ENCODE measurements at places on chromosomes 2 and 18.

GRCh38 chr2:55391615-55392242 lies 27.9 kb downstream of the CCDC88A start:
- no peak for DNase-seq

- no peak for DNase-seq
Measured at GRCh38 chr18:2914185-2914880, 67.5 kb downstream of the EMILIN2 start.

- DNase-seq, result no peak
Measured at GRCh38 chr2:239608260-239608659, 207.4 kb upstream of the HDAC4 start.

DNA sequence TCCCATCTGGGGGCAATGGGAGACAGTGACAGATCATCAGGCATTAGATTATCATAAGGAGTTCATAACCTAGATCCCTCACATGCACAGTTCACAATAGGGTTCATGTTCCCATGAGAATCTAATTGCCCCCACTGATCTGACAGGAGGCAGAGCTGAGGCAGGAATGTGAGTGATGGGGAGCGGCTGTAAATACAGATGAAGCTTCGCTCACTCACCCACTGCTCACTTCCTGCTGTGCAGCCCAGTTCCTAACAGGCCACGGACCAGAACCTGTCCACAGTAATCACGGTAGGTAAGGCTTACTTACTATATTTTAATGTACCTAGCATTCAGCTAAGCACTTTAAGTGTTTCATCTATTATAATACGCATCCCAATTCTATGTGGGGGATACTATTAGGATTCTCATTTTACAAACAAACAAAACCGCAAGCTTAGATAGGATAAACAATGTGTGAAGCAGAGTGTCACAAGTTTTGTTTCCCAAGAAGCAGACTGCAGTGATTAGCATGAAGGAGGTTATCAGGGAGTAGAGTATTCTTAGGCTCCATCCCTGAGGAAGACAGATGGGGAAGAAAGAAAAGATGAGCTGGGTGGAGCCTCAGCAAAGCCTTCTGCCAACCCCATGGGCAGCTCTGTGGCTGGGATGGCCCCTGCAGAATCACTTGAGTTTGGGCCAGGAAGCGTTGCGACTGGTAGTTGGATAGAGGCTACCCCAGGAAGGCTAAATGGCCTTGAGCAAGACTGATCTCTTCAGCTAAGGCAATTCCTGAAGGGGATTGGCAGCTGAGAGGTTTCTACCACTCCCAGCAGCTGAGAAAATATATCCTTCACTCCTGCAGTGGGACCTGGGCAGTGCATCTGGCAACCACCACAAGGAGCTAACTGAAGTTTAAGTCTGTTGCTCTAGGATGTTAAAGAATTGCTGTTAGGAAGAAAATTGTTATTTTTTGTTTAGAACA lies 133.1 kb downstream of the MREG start:
- DNase-seq, result no peak

GRCh38 chr2:3051266-3051665 lies 326.4 kb downstream of the EIPR1 start:
- no peak for DNase-seq

DNA sequence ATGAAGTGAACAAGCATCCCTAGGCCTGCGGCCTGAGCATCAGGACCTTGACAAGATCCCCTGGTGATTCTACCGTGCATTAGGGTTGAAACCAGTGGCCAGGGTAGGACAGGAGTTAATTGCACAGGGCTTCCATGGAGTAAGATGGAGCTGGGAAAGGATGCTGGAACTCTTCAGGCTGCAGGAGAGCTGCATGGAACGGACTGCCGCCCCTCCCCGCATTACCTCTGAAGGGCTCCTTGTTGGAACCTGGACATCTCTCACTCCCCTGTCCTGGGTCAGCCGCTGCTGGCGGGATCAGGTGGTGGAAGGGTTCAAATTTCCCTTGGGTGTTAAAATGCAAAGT lies 156.6 kb upstream of the ID2 start:
- DNase-seq, result no peak

DNA sequence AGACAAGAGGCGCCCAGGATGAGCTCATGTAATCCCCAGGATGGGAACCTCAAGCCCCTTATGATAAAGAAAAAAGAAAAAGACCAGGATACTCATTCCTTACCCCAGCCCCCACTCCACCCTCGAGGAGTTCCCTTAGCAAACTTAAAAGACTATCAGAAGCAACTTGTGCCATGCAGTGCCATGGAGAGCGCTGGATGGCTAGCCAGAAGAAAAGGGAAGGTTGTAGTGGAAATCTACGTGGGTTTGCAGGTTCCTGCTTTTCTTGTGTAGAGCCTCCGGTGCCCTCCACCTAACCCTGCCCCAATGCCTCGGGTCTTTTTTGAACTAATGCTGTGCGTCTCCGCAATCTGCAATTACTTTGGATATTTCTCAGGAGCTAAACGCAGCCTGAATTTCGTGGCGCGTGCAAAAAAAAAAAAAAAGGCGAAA lies 16.2 kb upstream of the BCL11A start:
- DNase-seq, result no peak

GRCh38 chr18:32776561-32776960 lies 3.7 kb upstream of the KLHL14 start:
- DNase-seq, result no peak

- no peak for DNase-seq
Measured at GRCh38 chr18:12597760-12598159, 60.1 kb downstream of the SPIRE1 start.

GRCh38 chr2:37920570-37920969 lies 4.5 kb upstream of the RMDN2 start:
- no peak for DNase-seq

- no peak for DNase-seq
Measured at GRCh38 chr2:112077814-112078213, 22.7 kb downstream of the TMEM87B start.

GRCh38 chr2:165777522-165778186 lies 16.4 kb downstream of the GALNT3 start:
- DNase-seq, result no peak

Data from stimulated activated CD4-positive, alpha-beta T cell treated with anti-CD3 and anti-CD28 coated beads, Interleukin-4, amount 100 ng/mL, for 1 hour (primary cell).